Subcutaneous adipose tissue (tissue), 4 donors: ENCODE measurements at places on chromosomes 16 and 17. TPM values are rescaled to one million over a fixed set of nuclear protein-coding genes. Genes with fewer than 3 reads are reported as not detected.

CORO7 gene
- total RNA-seq = 15.5 TPM

NPIPA2 gene
- not detected for total RNA-seq

PLCG2 gene
- total RNA-seq = 19.8 TPM

OR1F1 gene
- not detected for total RNA-seq

C17orf107 gene
- total RNA-seq = 0.44 TPM

CD79B gene
- 4.0 TPM for total RNA-seq

CBFA2T3 gene
- total RNA-seq = 1.5 TPM

KRTAP1-5 gene
- not detected for total RNA-seq

SLFN14 gene
- total RNA-seq = not detected

TUBD1 gene
- total RNA-seq = 13.4 TPM

FZD2 gene
- total RNA-seq = 5.6 TPM

CBX2 gene
- total RNA-seq = 0.34 TPM

ABCA3 gene
- 24.9 TPM for total RNA-seq

KRT27 gene
- not detected for total RNA-seq

RHBDL3 gene
- not detected for total RNA-seq

HIC1 gene
- 4.4 TPM for total RNA-seq

HBQ1 gene
- not detected for total RNA-seq

BCAS3 gene
- total RNA-seq = 21.9 TPM
